ENCODE measurements at places on chromosomes 6 and 20. TPM values are rescaled to one million over a fixed set of nuclear protein-coding genes. Genes with fewer than 3 reads are reported as not detected.

Gene ESR1
- 5.7 TPM for total RNA-seq

Gene RRAGD
- 44.0 TPM for total RNA-seq

Gene MDFI
- total RNA-seq, result 11.0 TPM

Gene ADGRB3
- 3.5 TPM for total RNA-seq

Gene DUSP15
- total RNA-seq, result 2.4 TPM

Gene MEP1A
- not detected for total RNA-seq

Gene PSORS1C1
- total RNA-seq, result 8.2 TPM

Gene RAET1L
- not detected for total RNA-seq

Gene TUBB2B
- 0.46 TPM for total RNA-seq

Gene KCNB1
- 0.41 TPM for total RNA-seq

GRCh38 chr6:93787841-93788240 is 368.5 kb upstream of the EPHA7 start:
- no peak for DNase-seq

GRCh38 chr20:5910186-5910585 is 40.1 kb downstream of the TRMT6 start:
- DNase-seq, result no peak

DNA sequence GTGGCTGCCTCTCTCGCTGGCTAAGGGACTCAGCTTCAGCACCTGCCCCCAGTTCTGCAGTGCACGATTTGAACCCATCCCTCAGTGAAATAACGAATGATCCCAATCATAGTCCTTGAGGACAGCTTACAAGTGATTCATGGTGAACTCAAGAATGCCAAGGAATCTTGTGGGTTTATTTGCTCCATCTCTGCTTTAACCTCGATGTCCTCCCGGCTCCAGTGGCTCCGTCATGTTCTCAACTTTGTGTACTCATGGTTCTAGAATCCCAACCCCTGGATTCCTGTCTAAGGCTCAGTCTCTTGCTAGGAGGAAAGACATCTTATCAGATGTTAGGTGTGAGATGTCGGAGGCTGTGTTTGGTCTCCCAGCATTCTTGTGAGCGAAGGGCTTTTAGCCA is 29.0 kb upstream of the GTSF1L start:
- no peak for DNase-seq

DNA sequence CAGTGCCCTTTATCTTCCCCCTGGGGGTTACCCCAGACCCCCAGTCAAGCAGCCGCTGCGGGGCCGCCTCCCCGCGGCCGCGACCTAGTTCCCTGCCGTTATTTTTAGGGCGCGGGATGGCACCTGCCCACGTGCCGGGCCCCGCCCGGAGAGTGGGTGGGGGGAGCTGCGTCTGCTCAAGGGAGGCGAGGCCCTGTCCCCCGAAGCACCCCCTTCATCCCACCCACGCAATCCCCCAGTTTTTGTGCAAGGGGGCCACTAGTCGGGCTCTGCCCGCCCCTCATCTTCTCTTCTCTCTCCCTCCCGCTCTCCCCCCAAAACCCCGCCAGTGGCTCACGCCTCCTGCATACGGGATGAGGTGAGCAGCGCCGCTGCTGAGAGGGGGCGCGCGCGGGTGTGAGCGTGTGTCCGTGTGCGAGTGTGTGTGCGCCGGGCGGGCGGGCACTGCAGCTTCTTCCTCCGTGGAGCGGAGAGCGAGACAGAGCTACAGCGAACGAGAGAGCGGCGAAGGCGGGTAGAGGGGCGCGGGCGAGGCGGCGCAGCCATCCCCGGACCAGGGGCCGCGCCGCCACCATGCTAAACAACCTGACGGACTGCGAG is at the start of gene SLC12A5:
Gene SLC12A5, plus strand, starts transcription at position 444 of the 600 bp plus-strand sequence. Its CDS starts 130 bp downstream, at position 574.
- DNase-seq, result no peak

GRCh38 chr6:122871079-122871478 is 82.0 kb downstream of the SMPDL3A start:
- DNase-seq, result no peak

DNA sequence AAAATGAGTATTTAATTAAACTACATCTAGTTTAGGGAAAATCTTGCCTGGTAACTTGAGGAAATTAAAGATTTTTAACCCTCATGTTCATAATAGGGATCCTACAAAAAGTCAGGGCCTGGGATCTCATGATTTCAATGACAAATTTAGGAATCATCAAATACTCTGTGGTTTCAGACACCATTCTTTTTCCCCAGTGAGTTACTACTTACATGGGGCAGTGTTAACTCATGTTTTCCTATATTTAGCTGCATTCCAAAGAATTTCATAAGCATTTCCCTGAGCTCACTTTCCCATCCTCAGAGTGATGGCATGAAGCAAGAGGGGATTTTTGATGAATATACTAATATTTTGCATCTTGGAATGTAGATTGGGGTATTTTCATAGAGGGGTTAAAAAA is 321.7 kb downstream of the CENPW start:
- DNase-seq, result no peak

GRCh38 chr6:28771401-28772267 is 152.2 kb downstream of the TRIM27 start:
- no peak for DNase-seq

DNA sequence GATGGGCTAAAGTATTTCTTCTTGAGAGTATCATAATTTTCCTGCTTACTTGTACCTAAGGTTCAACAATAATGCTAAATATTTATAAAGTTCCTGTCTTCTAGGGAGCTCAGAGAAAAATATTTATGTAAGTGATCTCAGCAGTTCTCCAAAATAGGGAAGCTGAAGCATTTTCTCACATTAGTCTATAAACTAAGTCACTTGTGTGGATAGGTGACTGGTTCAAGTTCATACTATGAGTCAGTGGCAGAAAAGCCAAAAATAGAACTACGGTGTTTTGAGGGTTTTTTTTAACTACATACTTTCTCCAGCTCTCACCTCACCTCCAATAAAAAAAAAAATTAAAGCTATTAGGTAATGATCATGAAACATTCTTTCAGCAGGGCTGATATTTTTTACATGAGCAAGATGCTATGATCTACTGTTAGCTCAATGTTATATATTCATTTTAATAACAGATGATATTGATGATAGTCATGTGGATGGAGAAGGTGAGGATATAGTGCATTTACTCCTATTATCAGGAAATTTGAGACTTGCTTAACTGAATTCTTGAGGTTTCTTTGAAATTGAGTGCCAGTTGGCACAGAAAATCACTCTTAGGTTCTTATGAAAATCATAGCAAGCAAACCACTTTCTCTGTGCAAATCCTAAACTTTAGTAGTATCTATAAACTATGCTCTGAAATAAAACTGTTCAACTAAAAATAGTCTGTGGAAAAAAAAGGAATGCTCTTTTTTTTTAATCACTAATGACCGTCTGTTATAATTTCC is 4.1 kb upstream of the MOXD1 start:
- no peak for DNase-seq

DNA sequence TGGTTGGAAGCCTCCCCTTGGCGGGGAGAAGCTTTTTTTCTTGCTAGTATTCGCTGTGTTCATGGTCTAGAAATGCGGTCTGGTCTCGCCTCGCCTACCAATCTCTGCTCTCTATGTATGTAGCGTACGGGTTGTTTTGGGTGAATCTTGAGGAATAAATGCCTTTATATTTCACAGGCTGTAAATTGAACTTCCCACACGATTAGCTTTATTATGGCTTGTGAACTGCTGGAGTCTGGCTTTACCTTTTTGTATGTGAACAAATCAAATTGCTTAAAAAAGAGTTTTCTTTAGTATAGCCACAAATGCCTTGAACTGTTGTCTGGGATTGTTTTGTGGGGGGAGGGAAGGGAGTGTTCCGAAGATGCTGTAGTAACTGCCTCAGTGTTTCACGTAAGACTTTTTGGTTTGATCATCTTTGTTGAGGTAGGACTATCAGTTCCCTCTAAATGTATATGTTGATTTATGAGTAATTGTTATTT is 2.2 kb downstream of the INSM1 start:
- no peak for DNase-seq

GRCh38 chr6:25911351-25911750 is 19.1 kb downstream of the SLC17A2 start:
- DNase-seq, result no peak

DNA sequence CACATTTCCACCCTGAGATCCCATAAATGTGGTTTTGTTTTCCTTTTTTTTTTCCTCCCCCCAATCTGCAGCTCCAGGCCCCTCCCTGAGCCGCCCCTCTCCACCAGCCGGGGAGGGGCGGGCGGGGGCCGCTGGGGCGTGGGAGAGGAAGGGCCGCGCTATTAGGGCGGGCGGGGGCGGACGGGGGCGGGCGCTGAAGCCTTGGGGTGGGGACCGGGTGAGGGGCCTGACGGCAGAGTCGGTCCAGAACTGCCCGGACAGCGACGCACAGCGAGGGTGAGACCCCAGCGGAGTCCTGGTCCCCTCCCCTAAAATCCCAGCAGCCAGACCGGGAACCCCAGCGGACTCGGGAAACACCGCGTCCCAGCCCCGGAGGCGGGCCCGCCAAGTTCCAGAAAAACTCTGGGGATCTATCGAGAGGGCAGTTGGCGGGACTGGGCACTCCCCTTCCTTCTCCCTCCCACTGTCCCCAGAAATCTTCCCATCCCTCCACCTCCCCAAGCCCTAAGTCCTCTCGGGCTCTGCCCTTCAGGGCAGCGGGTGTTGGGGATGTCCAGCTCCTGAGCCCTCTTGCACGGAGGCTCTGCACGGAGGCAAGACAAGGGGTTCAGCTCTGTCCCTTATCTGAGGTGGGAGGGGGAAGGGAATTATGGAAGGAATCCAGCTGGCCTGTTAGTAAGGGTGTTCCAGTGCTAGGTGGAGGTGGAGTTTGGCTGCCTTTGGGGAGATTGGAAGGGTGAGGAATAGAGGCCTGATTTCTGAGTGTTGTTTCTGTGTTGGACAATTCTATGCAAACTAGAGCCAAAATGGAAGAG is at the start of gene PRICKLE4:
Gene PRICKLE4, plus strand, starts transcription at position 232 of the 815 bp plus-strand sequence. CDS start 2,692 bp downstream, outside the sequence.
- peak; percentile 82 for DNase-seq

DNA sequence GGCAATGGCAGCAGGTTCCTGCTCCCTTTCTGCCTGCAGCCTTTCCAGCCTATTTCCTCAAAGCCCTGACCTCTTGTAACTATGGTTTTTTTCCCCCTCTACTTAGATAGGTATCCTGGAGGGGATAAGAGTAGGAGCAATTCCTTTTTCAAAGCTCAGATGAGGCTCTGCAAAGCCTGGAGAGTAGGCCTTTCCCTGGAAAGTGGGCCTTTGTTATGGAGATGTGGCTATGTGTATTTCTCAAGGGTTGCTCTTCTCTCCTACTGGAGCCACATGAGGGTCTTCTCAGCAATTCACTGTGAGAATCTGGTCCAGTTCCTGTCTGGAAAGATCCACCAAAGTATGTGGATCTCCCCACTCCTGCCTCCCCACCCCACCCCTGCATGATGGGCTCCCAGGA is 96.0 kb downstream of the DTD1 start:
- no peak for DNase-seq

GRCh38 chr20:24768713-24769601 is 180.1 kb upstream of the CST7 start:
- no peak for DNase-seq

GRCh38 chr20:50924261-50924920 is 6.8 kb downstream of the ADNP start:
- no peak for DNase-seq

DNA sequence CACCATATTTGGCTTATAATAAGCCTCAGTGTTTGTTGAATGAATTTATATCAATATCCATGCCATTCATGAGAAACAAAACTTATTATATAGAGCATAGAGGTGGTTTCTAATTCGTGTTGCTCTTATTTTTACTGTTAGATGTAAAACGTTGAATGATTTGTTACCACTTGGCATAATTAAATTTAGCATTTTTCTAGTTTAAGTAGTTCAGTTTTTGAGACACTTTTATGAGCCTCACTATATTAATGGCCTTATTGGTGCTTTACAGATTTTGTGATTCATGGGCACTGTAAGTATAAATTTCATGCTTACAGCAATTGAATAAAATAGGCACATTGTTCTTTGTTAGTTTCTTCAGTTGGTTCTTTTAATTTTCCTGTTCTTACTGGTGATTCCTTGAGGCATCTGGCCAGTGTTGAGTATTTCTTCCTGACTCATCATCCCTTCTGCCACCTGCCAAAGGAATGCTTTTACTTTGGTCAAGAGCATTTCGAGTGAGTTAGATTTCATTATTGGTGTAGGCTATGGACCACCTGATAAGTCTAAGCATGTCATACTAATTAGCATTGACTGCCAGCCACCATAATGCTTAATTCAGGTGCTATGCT is 34.8 kb downstream of the CDKAL1 start:
- no peak for DNase-seq

DNA sequence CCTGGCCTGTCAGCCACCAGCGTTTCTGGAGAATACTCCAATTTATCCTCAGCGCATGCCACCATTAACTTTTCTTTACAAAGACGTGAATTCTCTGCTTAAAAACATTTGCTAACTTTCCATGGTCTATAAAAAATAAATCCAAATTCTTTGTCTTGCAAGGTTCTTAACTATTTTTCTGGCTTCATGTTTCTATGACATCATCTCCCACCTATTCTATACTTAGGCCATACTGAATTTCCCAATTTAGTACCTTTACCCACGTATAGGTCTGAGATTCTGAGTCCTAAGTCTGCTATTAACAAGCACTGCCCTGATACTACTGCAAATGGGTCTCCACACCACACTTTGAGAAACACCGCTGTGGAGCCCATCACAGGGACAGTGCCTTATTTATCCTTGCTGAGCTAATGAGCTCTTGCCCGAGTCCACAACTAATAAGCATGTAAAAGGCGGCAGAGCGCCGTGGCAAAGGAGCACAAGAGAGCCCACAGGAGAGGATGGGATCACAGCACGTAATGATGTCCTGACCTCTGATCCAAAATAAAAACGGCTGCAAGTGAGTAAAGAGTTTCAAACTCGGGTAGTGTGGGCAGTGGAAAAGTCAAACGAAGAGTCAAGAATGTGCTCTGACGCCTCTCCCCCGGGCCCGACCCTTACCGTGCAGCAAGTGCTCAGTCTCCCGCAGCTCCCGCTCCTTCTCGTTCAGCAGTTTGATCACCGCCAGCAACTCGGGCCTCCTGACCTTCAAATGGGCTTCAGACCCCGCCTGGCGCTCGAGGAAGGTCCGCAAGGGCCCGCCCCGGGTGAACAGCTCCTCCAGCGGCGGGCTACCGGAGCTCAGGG is 519 bp downstream of the MTRF1L start:
- DNase-seq, result no peak

DNA sequence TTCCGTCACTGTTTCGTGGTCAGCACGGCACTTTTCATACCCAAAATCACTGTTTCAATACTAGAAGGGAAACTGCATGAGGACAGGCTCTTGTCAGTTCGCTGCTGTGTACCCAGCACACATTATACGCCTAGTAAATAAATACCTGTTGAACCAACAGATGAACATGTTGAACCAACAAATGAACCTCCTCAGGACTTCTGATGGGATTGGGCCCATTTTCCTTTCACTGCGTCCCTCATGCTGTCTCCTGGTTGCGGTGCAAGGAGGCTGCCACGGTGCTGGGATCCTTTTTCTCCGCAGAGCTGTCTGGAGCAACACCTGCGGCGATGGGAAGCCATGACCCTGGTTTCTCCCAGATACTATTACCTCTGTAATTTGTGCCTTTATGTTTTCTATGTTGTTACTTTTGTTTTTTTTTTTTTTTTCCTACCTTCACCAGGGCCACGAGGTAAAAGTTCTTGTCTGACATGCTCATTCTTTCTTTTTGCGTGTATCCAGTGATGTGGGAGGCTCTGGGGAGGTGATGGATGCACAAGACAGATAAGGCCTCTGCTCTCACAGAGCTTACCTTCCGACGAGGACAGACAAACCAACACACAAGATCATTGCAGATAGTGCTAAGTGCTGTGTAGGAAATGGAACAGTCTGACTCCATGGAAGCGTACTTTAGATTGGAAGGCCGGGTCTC is 1.1 kb downstream of the VAPB start:
- no peak for DNase-seq
